ENCODE measurements at places on chromosomes 3 and 15. TPM values are rescaled to one million over a fixed set of nuclear protein-coding genes. Genes with fewer than 3 reads are reported as not detected.

The CSPG5 gene
- total RNA-seq = 12.5 TPM

The PCNP gene
- 52.2 TPM for total RNA-seq

The ZNF619 gene
- 1.3 TPM for total RNA-seq

The SLC2A2 gene
- total RNA-seq = not detected

The HIGD2B gene
- not detected for total RNA-seq

The IGSF11 gene
- 0.87 TPM for total RNA-seq

The MKRN3 gene
- not detected for total RNA-seq

The MYZAP gene
- total RNA-seq = not detected

The ARHGEF26 gene
- total RNA-seq = 0.88 TPM

The SLC15A2 gene
- total RNA-seq = not detected

The SLC24A5 gene
- total RNA-seq = not detected

The GOLGA8S gene
- total RNA-seq = not detected

The CCDC33 gene
- 2.6 TPM for total RNA-seq

DNA sequence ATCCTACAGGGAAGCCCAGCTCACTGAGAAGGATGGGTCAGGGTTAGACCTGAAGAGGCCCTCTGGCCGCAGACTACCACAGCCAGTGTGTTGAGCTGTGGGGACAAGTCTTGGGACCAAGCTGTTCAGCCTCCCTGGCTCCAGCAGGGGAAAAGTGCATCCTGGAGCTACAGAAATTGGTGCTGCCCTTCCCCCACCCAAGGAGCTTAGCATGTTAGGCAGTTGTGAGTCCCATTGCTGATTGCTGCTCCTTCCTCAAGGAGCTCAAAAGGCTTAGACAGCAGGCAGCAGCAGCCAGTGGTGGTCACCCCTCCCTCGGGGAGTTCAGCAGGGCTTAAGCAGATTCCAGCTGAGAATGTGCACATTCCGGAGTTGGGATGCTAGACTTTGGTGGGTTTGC lies 165.6 kb downstream of the ATP8B4 start:
- no peak for DNase-seq

DNA sequence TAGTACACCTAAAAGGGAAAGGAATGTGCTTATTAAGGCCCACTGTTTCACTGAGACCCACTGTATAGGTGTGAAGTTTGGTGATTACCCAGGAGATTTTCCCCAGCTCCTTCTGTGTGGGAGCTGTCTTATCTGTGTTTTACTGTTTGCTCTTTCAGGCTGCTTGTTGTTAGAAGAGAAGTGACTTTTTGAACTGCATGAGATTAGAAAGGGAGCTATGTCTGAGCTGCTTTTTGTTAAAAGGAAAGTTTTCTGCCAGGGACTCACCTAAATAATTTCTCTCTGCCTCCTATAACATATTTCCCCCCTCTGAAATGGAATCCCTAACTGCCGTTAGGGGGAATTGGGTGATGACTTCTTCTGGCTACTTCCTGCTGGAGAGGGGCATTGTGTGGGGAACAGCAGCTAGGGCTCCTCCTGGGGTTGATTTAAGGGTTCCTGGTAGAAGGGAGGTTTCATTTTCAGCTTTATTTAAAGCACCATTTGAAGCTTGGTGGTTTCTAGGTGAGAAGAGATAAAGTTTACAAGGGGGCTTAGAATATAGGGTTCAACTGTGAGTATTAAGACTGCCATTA lies 77.1 kb upstream of the ATP11B start:
- DNase-seq = no peak

- no peak for DNase-seq
These were observed 60.5 kb downstream of the MYO1E start for GRCh38 chr15:59312205-59312604.

- DNase-seq = no peak
These were observed 68.8 kb upstream of the SOX14 start for GRCh38 chr3:137695351-137695750.

DNA sequence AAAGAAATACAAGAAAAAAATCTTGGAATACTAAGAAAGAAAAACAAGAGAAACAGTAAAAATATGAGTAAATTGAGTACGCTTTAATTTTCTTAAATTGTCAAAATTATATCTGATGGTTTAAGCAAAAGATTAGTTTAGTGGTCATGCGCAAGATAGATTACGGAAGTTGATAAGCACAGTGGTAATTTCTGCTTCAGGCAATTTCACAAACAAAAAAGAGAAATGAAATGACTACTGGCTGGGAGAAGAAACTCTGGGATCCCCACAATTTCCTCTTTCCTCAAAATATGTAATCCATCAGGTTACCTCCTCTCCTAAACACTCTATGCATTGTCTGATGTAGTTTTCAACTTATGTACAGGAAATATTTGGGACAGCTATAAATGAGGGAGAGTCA lies 9.0 kb downstream of the MYD88 start:
- no peak for DNase-seq

DNA sequence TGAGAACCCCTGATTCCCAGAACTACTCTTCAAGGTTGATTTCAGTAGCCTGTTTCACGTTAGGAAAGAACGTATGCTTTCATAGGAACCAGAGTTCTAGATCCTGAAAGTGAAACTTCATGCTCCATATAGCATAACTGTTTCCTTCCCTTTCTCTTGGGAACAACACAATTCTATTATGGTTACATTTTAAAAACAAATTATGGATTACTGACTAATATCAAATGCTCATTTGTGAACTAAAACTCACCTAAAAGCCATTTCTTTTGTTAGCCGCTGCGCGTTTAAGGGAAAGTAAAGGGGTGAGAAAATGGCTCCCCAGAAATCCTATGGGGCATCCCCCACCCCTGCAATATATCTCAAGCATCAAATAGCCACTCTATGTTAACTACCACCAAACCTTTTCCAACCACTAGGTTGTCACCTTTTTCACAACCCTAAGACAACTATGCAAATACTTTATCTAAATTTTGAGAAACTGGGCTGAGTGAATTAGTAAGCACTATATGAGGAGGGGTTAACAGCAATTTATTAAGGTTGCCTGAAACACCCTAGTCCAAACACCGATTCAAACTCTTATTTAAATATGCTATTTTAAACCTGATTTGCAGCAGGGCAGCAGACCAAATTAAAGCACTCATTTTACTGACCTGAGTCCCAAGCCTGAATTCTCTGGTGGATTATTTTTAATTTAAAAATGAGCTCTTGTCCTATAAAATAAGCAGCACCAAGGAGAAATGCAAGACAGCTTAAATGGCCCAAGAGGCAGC lies 2.4 kb downstream of the SIAH2 start:
- no peak for DNase-seq

GRCh38 chr3:191383124-191383523 lies 52.8 kb upstream of the UTS2B start:
- no peak for DNase-seq

GRCh38 chr15:63323798-63324563 lies 46.6 kb downstream of the APH1B start:
- no peak for DNase-seq

- DNase-seq = peak; percentile 89
These were observed at the start of gene BCHE for GRCh38 chr3:165837058-165837525. Gene BCHE (minus strand): TSS chr3:165837423. CDS start chr3:165831033, 6,390 bp downstream.

- DNase-seq = no peak
These were observed 458.1 kb downstream of the TBL1XR1 start for GRCh38 chr3:176739159-176739558.

DNA sequence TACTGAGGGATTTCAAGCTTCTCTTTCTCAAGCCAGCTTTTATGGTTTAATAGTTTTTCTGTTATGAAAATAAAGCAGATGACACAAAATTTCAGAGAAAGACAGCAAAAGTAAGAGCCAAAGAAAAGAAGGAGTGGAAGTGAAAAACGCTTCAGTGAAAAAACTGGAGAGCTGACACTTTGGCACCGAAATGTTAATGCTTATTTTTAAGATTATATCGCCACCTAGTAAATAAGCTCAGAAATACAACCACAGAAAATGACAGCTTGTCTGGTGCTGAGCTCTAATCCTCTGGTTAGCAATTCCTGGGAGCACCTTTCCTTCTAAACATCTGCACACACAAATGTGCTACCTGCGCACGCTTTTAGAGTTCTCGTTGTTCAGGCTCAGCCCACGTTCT lies 101.6 kb downstream of the ZPLD1 start:
- peak; percentile 42 for DNase-seq

DNA sequence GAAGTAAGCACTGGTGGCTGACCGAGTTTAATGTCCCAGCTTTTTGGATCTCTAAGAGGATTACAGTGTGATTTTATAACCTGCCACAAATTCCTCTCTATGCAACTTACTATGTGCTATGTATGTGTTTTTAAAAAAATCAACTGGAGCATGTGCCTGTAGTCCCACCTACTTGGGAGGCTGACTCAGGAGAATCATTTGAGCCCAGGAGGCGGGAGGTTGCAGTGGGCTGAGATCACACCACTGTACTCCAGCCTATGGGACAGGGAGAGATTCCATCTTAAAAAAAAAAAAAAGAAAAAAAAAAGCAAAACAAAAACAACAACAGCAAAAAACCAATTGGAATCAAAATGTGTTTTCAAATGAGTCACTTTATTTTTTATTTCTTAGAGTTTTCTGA lies 29.6 kb downstream of the DUT start:
- peak; percentile 50 for DNase-seq

- no peak for DNase-seq
These were observed 22.9 kb upstream of the USF3 start for GRCh38 chr3:113719294-113719693.

DNA sequence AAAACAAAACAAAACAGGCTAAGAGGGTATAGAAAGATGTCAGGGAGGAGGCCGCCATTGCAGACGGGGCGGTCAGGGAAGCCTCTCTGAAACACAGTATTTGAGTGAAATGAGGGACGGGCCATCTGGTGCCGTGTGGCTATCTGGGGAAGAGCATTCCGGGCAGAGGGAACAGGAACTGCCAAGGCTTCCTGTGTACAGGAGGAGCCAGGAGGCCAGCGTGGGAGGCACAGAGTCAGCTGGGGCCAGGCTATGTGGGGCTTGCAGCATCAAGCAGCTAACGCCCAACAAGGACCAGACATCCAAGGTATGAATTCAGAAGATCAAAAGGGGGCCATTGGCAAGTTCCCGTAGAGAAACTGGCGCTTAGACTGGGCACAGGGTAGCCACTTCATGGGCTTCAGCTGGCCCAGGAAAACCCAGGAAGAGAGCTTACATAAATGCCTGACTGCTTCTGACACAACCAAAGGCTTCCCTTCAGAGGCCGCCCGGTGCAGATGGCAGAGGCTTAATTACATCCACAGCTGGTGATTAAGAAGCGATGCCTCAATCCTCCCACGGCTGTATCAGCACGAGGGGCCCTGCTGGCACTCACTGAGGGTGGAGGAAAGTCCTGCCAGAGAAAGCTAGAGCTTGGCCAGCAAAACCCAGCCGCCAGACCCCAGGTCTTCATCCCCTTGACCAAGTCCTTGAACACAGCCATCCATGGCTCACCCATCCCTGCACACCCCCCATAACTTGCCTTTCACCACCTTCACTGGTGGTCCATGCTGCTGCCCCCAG lies 144.9 kb downstream of the MEGF11 start:
- no peak for DNase-seq

- no peak for DNase-seq
These were observed 14.3 kb downstream of the PARP14 start for GRCh38 chr3:122694966-122695365.

GRCh38 chr15:62068071-62068809 lies 1.5 kb downstream of the C2CD4A start:
- DNase-seq = peak; percentile 65

GRCh38 chr3:113151461-113152031 lies 59.8 kb upstream of the BOC start:
- DNase-seq = no peak

- no peak for DNase-seq
These were observed 18.6 kb downstream of the KPNA4 start for GRCh38 chr3:160546727-160547126.

Data from Caki2 (cell line).